ENCODE measurements at places on chromosomes 7 and 10.
A peak's percentile ranks its signal among the peaks of the same experiment; 100 is the strongest.

DNA sequence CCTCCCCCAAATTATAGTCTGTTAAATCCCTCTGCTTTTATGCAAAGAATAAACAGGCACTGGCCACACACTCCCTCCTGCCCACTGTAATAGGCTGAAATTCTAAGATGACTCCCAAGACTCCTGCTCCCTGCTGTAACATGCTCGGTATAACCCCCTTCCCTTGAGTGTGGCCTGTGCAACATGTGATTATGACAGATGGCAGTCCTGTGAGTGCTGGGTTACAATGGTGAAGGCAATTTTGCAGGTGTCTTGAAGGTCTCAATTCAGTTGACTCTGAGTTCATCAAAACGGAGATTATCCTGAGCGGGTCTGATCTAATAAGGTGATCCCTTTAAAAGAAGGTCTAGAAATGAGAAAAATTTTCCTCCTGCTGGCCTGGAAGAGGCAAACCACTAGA, 55.9 kb downstream of the CREB3L2 start:
- peak; percentile 75 for DNase-seq

DNA sequence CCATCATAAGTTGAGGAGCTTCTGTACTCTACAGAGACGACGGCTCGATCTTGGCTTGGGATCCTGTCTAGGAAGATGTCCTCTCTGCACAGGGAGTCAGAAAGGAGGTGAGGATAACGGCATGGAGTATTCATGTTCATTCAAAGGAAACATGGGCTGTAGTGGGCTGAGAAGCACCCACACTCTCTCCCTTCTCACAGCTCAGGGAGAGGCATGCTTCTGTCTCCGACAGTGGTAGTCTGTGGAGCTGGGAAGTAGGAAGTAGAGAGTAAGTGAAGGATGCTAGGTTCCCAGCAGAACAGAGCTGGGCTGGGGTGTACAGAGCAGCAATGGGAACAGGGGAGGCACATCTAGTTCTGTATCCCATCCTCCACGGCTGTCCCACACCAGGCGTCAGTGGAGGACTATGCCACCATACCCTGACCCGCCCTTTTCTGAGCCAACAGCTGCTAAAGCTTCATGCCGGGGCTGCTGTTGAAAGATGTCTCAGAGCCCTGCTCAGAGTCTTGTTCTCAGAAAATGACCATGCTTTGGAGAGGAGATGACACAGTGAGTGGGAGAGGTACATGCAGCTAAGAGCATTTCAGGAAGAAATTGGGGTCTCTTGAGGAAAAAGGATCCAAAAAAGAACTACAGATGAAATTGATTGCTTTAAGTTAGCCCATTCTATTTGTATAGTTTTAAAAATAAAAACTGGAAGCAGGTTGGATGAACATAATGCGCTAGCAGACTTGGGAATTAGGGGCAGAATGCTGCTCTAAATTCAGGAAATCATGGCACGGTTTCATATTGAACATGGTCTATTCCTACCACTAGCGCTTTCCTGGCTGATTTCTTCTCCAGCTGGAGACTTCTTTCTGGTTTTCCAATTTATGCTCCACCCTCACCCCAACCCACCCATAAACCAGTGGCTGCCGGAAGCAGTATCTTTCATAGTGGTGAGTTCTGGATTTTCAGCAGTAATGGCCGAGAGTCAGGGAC, 138.6 kb downstream of the CHN2 start:
- no peak for DNase-seq

DNA sequence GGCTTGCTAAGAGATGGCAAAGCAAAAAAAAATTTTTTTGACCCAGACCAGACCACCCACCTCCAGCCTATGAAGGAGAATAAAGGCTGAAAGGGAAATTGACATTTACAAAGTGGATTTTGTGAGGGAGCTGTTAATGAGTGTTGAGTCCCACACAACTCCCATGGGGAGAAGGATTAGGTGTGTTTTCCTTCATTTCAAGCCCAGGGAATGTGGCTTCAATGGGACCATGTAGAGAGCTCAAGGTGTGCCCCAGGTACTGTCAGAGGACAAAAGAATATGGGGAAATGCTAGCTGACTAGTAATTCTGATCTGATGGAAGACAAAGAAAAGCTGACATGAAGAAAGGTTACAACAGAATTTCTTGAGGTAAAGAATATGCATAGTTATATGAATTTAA, 48.8 kb upstream of the COL1A2 start:
- no peak for DNase-seq

DNA sequence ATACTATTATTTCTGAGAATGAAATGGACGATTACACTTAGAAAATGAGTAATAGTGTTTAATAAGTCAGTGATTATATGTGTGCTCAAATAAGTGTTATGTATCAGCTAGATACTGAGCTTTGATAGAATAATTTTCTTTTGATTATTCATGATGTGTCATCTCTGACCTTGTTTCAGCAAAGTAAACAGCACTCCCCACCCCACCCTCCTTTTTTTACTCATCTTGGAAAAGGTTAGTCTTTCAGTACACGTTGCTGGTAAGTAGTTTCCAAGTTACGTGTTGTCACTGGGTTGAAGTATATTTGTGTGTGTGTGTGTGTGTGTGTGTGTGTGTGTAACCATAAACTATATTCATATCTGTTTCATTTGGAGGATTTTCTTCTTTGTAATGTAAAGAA, 84.1 kb downstream of the GNAI1 start:
- DNase-seq, result no peak

DNA sequence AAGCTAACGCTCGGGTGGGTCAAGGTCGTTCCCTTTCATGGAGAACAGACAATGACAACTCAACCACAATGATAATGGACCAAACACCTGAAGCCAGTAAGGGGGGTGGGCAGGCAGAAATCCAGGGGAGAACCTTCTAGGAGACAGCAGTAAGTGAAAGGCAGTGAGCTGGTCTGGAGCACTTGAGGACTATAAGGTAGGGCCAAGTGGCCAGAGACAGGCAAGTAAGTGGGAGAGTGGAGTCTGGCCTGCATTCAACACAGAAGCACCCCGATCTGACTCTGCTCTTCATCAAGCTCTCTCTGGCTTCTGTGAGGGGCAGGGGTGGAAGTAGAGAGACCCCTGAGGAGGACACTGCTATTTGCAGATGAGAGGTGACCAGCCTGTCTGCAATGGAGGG, 7.7 kb upstream of the IKZF1 start:
- no peak for DNase-seq

DNA sequence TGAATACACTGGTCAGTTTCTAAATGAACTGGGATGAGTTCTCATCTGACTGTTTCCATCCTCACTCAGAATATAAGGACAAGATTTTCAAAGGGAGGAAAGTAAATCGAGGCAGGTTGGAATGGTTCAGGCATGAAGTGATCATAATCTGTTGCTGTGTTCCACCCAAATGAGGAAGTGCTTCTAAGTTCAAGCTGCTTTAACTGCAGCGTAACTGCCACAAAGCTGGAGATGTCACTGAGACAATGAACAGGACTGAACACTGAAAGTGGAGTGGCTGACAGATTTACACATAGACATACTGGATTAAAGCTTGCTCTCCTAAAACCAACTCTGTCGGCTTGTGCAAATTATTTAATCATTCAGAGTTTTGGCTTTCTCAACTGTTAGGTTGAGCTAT, 66.6 kb downstream of the GPR37 start:
- no peak for DNase-seq

DNA sequence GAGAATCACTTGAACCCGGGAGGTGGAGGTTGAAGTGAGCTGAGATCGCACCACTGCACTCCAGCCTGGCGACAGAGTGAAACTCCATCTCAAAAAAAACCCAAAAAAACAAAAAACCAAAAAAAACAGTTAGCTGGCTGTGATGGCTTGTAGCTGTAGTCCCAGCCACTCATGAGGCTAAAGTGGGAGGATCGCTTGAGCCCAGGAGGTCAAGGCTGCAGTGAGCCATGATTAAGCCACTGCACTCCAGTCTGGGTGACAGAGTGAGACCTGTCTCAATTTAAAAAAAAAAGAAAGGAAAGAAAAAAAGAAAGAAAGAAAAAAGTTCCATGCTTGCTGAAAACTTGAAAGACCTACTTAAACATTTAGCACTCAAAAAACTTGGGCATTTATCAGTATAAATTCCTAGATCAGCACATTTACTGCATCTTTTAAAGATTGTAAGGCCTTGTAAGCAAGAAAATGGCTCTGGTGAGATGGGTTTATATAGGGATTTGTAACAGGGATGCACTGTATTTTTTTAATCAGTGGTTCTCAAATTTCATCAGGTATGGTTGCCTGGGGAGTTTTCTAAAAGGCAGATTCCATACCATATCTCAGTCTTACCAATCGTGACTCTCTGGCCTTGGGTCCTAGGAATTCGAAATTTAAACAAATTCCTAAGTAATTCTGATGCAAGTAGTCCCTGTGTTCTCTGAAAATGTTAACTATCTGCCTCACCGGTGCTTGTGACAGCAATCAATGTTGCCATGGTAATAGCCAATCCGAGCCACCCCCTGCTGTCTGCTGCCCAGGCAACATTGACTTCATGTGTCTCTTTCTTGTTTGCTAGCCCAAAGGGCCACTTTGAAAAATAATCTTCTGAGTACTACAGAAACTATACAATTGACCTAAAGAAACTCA, 11.5 kb upstream of the NT5C2 start:
- no peak for DNase-seq

- no peak for DNase-seq
These were observed 47.9 kb downstream of the ADCY1 start for GRCh38 chr7:45622058-45622457.

- peak; percentile 8 for DNase-seq
These were observed 745 bp downstream of the SLC16A9 start for GRCh38 chr10:59708816-59709394.

DNA sequence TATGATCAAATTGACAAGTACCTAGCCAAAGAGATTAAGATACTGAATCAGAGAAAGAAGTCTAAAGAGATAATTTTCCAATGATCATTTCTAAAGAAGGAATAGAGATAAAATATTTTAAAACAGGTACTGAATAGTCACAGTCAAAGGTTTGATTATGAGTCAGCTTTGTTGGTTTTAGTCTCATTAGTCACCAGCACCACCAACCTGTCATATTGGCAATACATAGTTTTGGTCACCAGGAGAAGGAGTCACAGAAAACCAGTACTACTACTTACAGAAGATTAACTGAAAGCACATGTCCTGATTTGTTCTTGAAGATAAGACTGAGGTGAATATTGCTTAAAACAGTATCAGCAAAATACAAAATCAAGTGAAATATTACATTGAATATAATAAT, 34.6 kb downstream of the ZEB1 start:
- no peak for DNase-seq

DNA sequence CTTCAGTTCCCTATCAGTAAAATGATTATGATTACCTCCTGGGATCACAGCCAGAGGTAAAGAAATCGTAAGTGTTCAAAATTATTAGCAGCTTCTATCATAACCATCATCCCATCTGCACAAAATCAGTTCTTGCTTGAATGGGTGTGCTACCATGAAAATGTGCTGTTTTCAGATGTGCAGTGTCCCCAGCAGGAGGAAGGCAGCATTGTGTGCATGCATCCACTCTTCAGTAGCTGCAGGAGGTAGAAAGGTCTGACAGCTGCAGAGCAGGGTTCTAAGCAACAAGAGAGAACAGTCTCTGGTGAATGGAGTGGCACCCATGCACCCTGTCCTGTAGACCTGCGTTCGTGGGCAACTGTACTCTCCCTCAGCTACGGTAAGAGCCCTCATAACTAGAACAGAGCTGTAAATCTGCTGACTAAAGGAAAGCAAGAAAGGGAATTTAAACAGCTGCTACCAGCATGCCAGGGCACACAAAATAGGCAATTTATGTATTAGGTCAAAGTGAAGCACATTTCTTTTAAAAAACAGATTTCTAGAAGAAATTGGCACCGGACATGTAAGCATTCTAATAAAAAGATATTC, 21.2 kb downstream of the VSTM2A start:
- DNase-seq, result no peak

GRCh38 chr7:130490311-130490791, 1.5 kb upstream of the MEST start:
- no peak for DNase-seq

GRCh38 chr7:31066516-31067130, 14.5 kb downstream of the ADCYAP1R1 start:
- DNase-seq, result no peak

DNA sequence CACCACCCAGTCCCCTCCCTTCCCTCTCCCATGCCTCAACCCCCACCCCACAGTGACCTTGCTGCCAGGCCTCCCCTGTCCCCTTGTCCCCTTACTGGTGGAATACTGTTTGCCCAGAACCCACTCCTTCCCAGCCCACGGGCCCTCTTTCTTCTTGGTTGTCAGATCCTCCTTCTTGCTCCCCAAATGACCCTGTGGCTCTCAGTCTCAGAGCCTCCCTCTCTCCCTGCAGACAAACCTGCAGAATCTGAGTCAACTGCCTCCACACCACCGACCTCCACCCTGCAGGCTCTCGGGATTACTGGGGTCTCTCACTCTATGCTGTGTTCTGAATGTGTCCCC, 47.5 kb downstream of the HSPA12A start:
- no peak for DNase-seq

DNA sequence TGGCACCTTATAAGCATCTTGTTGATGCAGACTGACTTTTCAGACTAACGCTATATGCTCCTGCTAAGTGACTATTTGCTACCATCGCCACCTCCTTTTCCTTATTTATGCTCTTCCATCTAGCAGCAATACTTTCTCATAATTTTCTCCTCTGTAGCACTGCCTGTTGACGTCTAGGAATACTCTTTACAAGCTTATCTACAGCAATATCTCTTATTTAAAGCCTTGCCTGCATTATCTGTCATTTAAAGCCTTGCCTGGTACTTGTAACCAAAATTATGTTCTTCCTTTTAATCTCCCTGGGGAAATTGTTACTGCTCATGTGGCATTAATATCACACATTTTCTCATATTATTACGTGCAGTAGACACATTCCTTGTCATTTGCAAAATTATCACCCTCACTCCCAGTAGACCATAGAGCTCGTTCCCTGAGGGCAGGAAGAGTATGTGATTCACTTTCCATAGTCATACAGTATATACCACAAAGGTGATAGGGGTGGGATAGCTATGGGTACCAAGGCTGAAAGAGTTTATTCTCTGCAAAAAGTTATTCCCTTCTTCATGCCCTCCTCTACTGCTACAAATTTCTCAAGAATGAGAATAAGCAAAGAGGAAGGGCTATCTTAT, 359.7 kb upstream of the PCDH15 start:
- no peak for DNase-seq

DNA sequence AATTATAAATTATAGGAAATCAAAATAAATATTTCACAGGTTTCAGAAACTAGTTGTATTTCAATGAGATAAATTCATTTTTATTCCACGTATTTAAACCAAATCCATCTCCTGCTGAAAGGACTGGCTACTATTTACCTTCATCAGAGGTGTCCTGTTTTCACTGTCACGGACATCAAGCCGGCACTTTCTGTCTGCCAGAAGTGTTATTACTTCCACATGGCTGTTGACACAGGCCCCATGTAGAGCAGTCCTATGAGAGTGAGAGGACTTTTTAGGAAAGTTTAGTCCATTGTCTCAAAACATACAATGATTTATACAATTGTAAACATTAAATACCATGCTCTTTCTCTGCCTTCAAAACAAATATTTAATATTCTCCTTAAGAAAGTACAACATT, 100.4 kb upstream of the ACBD5 start:
- DNase-seq, result no peak

- no peak for DNase-seq
These were observed 105.5 kb upstream of the ZNF438 start for GRCh38 chr10:31136930-31137885.

- DNase-seq, result no peak
These were observed 65.4 kb upstream of the ZNF92 start for GRCh38 chr7:65308300-65308678.

Measured in NCI-H2171 (cell line).